ENCODE measurements at places on chromosomes 2 and 18.

DNA sequence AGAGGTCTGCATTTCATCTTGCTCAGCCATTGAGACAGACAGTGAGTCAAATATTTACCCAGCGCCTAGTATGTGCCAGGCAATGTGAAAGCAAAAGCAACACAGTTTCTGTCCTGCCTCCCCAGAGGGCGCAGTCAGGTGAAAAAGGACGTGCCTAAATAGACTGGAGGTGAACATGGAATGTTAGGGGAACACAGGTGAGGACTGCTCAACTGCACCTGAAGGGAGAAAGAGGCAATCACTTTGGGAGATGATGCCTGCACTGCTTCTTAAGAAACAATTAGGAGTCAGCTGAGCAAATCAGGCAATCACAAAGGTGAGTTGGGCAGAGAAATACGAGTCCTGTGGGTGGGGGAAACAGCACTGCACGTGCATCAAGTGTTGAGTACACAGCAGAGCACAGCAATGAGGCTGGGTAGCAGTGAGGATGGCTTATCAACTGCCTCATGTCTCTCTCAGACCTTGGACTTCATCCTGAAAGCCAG lies 218.3 kb upstream of the SMAD7 start:
- DNase-seq = no peak

DNA sequence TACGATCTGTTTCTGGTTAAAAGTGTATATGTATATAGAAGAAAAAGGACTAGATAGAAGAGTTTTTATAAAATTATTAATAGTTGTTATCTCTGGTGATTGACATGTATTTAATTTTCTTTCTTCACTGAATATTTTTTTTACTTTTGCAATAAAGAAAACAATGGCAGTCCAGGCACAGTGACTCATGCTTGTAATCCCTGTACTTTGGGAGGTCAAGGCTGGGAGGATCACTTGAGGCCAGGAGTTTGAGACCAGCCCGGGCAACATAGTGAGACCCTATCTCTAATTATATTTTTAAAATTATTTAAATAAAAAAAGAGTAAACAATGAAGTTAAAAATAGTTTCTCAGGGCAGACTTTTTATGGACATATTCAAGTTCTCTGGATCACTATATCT lies 114.7 kb downstream of the FAM117B start:
- no peak for DNase-seq

- DNase-seq = no peak
Observed at GRCh38 chr2:52070665-52071064, 1038.7 kb upstream of the NRXN1 start.

DNA sequence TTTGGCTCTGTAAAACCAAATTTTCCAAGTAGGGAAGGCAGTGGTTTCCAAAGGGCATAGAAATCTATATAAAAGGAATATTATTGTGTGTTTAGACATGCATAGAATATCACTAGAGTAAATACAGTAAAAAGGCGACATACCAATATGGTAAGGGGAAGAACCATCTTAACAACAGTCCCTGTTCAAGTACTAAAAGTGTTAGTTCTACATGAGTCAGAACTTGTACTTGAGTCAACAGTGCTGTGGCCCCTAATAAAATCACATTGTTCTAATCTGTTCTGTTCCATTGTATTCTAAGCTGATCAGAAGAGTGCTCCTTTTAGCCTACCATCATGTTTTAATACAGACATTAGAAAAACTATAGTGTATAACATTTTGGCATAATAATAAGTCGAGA lies 36.1 kb upstream of the TNFRSF11A start:
- no peak for DNase-seq

DNA sequence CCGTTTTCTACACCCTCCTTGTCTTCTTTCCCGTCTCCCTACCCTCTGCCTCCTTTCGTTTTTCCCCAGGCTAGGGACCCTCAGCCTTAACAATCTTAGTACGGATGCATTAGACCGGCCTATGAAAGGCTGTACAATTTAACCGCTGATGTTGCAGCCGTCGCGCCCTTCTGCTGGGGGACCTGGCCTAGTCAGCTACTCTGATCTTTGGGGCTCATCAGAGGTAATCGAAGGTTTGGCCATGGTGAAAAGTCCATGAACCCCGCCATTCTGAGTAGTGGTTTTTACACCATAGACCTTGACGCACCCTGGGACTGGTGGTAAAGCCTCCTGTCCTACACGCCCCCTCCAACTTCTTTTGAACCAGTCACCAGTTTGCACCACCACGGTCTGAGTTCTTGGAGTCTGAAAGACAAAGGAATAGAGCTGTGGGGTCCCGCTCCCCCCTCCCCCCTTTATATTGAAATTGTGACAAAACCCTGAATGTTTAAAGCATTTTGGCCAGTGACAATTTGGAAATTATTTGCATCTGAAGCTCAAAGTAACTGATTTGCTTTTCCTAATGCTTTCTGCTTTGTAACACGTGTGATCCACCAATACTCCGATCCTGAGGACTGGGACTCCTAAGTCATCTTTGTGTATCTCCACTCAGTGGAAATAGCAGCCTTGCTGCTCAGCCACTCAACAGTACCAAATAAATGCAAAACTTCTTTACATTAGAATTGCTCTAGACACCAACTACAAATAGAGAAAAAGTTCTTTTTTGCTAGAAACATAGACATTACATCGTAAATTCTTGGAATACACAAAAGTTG lies 642 bp upstream of the SRSF7 start:
- no peak for DNase-seq

- DNase-seq = no peak
Observed at GRCh38 chr2:191559569-191559968, 118.4 kb upstream of the NABP1 start.

DNA sequence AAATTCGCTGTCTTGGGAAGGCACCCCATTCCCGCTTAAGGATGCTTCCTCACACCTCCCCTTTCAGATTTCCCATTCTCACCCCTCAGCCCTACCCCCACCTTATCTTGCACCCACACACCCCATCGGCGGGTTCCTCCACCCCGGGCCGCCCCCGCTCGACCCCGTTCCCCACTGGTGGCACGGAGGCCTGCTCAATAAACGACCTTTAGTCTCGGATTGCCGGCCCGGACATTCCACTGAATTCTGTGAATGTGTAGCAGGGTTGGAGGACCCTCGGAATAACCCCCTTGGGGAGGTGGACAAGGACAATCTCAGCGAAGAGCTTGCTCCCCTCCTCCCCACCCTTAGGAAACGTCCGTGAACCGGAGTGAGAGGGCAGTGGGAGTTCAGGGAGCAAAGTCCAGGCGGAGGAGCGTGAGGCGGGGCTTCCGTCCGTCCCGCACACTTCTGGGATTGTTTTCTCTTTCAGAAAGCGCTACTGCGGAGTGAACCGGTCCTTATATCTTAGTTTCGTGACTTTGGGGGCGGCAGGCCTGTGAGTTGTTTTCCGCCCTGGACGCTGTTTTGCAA lies 2.8 kb upstream of the LBX2 start:
- DNase-seq = no peak

GRCh38 chr2:229726643-229727042 lies 12.3 kb upstream of the DNER start:
- no peak for DNase-seq

DNA sequence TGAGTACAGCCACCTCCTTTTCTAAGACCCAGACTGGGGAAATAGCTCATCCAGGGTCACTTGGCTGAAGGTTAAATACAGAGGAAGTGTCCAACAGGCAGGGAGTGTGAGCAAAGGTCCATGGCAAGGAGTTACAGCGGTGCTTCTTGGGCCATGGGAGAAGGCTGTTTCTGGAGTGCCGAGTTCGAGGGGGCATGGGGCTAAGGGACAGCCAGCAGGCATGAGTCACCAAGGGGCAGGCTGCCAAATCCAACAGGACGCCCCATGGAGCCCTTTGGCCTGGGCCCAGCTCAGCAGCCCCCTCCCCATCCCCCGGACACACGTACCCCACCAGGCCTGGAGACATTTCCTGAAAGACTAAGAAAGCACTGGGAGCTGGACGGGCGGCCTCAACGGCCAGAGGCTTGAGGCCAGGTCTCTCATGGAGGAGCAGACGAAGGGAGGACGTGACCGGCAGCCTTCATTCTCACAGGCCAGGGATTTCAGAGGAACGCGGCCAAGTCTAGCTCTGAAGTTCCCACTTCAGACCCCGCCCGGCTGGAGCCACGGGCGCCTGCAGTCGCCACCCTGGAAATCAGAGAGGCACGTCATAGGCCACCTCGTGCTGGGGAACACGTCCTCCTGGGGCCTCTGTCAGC lies 160.4 kb downstream of the SMAD7 start:
- DNase-seq = no peak

DNA sequence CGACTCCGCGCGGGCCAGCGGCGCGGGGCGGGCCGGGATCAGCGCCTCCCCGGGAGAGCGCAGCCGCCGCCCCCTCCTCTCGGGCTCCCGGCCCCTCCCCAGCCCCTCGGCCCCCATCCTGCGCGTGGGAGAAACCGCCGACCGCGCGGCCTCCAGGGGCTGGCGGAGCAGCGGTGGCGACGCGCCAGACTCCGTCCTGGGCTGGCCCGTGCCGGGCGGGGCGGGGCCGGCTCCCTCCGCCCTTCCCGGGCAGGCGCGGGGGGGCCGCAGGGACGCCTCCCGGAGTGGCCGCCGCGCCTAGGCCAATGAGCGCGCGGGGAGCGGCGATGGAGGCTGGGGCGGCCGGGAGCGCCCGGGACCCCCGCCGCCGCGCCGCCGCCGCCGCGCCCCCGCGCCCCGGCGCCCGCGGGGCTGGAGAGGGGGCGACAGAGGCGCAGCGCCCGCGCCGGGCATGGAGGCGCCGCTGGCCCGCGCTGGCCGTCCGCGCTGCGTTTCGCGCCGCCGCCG lies 49.1 kb downstream of the KCNIP3 start:
- DNase-seq = no peak

GRCh38 chr2:207148020-207148419 lies 17.7 kb downstream of the KLF7 start:
- DNase-seq = no peak

DNA sequence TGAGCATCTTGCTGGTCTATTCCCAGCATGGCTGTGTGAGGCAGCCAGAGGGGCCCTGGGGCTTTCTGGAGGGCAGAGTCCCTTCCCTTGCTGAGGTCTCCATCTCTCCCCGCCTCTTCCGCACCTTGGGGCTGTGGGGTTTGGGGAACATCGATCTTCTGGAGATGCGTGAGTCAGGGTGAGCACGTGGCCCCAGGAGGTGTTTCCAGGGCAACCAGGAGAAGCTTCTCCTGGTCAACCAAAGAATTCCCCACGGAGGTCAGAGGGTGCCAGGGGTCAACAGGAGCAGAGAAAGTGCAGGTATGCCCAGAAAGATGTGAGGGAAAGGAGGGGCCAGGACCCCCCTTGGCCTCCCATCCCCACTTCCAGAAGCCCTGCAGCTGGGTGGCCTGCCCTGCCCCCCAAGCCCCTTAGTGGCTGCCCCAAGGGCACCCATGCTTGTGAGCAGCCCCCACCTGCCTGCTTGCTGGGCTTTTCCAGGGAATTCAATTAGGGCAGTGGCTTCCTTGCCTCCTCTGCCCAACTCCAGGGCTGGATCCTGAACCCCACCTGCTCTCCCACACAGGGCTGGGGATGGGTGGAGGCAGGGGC lies 2.8 kb upstream of the PROM2 start:
- no peak for DNase-seq

DNA sequence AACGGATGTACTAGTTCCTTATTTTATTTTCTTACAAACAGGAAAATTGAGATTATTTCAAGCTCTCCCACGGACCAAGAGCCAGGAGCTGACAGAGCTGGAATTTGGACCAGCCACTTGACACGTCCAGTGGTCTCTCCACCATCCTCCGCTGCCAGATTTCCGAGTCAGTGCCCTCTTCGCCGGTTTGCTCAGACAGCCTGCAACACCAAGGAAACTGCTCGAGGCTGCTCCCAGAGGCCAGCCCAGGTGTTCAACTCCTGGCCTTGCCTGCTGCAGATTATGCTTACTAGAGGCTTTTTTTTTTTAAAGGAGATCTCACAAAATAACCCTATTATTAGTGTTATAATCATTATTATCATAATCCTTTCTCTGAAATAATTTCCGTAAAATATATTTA lies 779.8 kb downstream of the RNF144A start:
- no peak for DNase-seq

- DNase-seq = no peak
Observed at GRCh38 chr2:37052600-37053332, 31.4 kb downstream of the HEATR5B start.

- no peak for DNase-seq
Observed at GRCh38 chr2:8234757-8235374, 447.0 kb upstream of the ID2 start.

All from activated CD8-positive, alpha-beta memory T cell treated with anti-CD3 and anti-CD28 coated beads for 1 hour (primary cell).